CD8-positive, alpha-beta T cell (primary cell): ENCODE measurements at places on chromosomes 11 and 22.

GRCh38 chr22:36562261-36562835 is 33.4 kb upstream of the EIF3D start:
- no peak for DNase-seq

GRCh38 chr11:34513682-34514449 is at the start of gene ELF5:
Gene ELF5, minus strand, starts transcription at chr11:34513794. Its CDS starts 8,045 bp downstream, at chr11:34505749.
- no peak for DNase-seq

- no peak for DNase-seq
Observed at GRCh38 chr11:104855965-104856364, 42.3 kb downstream of the CASP12 start.

GRCh38 chr11:122213171-122213570 is 97.2 kb upstream of the BLID start:
- no peak for DNase-seq

GRCh38 chr11:125272092-125272491 is 107.5 kb downstream of the PKNOX2 start:
- DNase-seq = no peak

DNA sequence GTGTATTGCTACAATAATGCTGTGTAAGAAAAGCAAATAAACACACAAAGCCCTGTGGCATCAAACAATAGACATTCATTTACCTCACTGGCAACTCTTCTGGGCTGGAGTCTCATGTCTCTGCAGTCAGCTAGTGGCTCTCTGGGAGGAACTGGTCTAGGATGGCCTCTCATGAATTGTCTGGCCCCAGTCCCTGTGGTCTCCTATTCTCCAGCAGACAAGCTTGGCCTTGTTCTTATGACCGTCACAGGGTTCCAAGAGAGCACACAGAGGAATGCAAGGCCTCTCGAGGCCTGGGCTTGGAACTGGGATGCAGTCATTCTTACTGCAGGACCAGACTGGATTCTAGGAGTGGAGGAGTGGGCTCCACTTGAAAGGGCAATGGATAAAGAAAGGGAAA is 141.2 kb upstream of the NTM start:
- no peak for DNase-seq

DNA sequence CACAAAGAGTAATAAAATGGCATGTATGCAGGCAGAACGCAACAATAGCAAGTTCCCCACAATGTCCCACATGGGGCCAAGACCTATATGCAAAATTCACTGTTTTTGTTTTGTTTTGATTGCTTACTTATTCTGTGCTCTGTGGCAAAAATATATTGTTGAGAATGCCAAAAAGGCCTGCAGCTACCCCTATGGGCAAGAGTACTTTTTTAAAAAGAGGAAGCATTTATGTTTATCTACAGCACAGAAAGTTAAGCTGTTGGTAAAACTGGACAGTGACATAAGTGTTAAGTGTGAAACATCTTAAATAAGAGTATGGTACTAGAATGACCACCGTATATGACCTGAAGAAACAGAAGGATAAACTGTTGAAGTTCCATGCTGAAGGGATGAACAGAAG is 301.9 kb upstream of the ZC3H12C start:
- DNase-seq = no peak

DNA sequence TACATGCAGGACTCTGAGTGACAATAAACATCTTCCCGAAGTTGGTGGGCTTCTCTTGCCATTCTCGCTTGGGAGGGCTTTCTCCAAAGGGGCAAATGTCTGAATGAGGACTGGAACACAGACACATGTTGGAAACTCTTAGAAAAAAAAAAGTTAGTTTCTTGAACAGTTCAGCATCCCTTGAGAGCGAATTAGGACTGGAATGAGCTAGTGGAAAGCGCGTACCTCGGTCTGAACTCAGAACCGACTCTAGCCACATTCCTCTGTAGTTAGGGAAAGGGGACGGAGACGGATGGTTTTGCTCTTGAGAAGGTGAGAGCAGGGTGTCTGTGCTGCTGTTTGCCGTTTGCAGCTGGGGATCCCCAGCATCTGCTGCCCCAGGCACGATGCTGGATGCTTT is 517.3 kb downstream of the TBC1D22A start:
- no peak for DNase-seq

- no peak for DNase-seq
Observed at GRCh38 chr11:126607374-126607773, 251.9 kb downstream of the ST3GAL4 start.

DNA sequence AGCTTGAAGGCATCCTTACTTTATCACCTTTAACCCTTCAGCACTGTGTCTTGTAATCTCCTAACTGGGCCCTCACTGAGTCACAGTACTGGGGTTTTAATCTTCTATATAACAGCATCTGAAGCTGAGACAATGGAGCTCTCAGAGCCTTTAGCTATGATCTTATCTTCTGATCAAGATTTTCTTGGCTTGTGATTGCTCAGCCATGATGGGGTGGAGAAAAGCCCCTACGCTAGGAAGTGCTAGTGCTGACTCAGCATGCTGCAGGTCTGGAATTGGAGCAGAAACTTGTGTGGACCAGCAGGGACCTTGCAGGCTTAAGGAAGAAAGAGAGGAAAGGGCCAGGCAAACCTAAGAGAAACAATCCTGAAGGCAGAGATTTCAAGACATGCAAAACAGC is 71.7 kb upstream of the EED start:
- no peak for DNase-seq

- no peak for DNase-seq
Observed at GRCh38 chr11:133911171-133911570, 45.6 kb downstream of the IGSF9B start.

DNA sequence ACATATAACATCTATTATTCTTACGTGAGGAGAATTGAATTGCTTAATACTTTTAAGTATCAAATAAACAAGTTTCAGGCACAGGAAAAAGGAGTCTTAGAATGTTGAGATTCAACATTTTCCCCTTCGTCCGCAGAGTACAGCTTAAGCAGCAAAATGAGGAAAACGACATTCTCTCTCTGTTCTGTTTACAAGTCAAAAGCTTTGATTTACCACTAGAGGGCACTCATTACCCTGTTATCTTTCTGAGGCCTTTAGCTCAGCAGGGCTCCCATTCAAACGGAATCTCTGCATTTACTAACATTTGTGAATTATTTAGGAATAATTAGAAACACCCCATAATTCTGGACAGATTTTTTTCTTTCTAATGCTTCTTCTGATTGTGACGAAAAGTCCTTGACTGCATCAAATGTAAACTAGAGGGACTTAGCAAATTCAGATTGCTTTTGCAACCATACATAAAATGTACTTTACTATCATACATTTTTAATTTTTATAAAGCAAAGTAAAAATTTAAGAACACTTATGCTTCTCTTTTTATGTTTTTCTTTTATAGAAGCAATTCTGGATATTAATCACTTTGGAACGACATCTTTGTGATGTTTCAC is 75.0 kb downstream of the JRKL start:
- peak; percentile 67 for DNase-seq

- DNase-seq = no peak
Observed at GRCh38 chr22:36297568-36297967, 44.6 kb downstream of the APOL1 start.

- no peak for DNase-seq
Observed at GRCh38 chr22:43753688-43754087, 58.4 kb downstream of the EFCAB6 start.

DNA sequence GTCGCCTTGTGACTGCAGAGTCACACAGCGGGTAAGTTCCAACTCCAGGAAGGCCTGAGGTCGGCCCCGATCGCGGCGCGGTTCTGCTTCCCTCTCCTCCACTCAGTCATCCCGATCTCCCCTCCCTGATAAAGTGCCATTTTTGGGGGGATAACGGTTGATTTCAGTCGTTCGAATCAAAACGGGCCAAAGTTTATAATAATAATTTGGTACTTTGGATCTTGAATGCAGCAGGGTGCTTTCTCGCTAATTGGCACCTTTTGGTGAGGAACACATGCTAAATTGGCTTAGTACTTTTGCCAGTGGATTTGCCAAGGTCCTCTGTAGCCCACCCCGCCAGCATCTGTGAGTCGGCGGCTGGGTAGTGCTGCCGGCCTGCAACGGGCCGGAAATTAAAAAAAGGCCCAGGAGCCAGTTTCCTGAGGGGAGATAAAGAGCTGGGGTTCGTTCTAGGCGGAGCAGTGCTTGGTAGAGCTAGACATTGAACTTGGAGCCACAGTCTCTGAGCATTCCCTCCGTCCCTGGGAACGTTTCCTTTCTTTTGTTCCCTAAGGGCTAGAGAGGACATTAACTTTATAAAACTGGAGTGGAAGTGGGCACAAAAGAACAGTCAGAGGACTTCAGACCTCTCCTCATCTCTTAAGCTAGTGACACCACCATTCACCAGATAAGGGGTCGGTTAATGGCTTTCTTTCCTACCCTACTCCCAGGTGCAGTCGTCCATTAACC is 997 bp downstream of the UBE2L3 start:
- DNase-seq = no peak

DNA sequence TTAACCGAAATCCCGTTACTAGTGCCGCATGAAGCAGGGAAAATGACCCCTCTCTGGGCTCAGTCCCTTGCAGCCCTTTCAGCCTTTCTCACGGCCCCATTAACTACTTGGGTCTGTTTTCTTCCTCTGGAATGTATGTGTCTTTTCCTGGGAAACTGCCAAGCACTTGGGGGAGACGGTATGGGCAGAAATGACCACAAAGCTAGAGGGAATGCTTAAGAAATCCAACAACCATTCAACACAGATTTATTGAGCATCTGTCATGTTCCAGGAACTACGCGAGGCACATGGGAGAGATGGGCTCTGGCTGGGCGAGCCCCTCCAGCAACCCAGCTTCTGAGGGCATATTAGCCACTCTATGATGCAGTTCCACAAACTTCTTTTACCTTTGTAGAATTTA is 462.6 kb downstream of the BUD13 start:
- DNase-seq = no peak

DNA sequence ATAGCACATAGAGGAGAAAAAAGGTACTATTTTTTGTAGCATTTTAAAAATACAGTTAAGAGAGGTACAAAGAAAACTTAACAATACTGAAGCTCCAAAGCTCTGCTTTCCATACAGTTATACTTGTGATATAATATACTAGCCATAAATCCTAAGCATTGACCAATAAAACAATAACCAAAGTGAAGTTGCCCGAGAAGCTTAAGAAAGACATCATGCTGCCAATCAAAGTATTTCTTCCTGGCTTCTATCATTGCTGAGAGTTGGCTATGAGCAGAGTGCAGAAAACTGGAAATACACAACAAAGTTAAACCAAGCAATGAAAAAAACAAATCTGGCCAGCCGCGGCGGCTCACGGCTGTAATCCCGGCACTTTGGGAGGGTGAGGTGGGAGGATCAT is 84.2 kb downstream of the RBFOX2 start:
- no peak for DNase-seq

- no peak for DNase-seq
Observed at GRCh38 chr11:34278693-34279297, 79.0 kb downstream of the ABTB2 start.
